Stimulated activated CD8-positive, alpha-beta memory T cell treated with anti-CD3 and anti-CD28 coated beads, Interleukin-15, amount 100 ng/mL, for 48 hours (primary cell): ENCODE measurements at places on chromosomes 3 and 15.

DNA sequence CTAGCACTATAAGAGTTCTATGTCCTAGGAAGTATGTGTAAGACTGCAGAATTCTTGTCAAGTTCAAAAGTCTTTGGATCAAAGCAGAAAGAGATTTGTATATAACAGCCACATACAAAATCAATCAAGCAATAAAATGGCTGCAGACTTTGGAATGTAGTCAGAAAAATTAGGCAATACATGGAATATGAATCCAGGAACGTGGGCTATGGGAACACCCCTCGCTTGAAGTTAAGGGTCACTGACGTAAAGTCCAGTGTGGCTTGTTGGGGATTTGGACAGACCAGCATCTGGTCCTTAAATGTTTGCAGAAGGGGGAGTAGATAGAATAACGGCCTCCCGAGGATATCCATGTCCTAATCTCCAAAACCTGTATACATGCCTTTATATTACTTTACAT is 178.6 kb downstream of the ADAMTS9 start:
- no peak for DNase-seq

GRCh38 chr3:20742903-20743552 is 557.0 kb upstream of the SGO1 start:
- DNase-seq = no peak

- no peak for DNase-seq
These were observed 166.7 kb downstream of the FRMD5 start for GRCh38 chr15:44028349-44028748.

DNA sequence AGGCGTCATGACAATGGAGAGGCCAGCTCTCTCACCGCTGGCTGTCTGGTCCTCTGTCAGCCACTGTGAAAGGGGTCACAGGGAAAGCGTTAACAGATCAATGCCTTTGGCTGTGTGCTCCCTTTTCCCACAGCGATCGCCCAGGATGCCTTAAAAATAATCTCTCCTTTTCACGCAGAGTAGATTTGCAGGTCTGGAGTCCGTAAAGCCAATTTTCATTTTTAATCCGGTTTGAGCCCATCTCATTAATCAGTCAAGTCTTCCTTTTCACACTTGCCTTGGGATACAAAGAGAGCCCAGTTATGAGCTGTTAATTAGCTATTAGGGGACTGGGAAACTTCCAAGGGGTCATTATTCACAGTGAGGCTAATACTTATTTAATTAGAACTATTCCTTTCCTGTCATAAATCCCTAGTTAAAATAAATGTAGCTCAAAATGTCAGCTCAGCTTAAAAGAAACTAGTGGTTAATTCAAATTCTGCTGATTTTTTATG is 104.3 kb upstream of the RASGRP1 start:
- no peak for DNase-seq

- DNase-seq = no peak
These were observed 3.9 kb upstream of the ATP2B2 start for GRCh38 chr3:10509325-10509724.

DNA sequence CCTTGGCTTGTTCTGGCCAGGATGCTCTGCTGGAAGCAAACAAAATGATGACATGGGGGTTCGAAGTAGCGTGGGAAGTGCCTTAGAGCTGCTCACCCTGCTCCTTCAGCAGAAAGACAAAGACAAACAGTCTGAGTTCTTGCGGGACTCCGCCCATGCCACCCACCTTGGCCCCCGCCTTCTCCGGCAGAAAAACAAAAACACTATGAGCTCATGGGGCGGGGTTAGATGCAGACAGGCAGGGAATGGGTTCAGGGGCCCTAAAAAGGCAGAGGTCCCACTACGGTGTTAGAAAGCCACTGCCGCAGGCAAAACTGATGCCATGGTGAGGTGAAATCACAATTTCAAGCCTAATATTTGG is 9.7 kb upstream of the NCKIPSD start:
- DNase-seq = no peak

GRCh38 chr15:25251700-25252390 is 187.0 kb downstream of the UBE3A start:
- DNase-seq = no peak

DNA sequence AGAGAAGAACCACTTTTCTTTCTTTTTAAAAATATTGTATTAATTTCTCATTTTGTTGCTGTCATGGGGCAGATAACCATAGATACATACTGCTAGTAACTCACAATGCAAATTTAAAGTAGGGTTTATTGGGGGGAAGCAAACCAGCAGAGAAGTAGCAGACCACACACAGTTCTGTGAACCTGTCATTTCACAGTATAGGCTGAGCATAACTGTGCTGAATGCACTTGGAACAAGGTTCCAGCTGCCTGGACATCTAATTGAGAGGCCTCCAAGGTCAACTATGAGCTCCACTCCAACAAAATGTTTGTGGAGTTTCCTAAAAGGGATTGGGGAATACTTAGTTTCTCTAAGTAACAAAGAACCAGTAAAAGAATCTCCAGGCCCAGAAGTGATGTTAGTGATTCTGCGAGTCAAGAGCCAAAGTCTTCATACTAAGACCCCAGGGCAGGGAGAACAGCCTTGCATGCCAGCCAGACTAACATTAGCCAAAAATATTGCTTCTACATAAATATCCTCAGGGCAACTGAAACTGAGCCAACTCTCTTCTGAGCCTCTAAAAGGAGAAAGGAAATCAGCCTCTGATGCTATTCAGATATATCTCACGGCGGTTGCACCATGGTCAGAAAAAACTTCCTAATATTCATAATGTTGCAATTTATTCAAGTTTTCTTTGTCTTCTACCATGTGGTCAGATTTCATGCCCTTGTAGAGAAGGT is 856.4 kb upstream of the ALCAM start:
- DNase-seq = no peak

GRCh38 chr3:102206511-102207031 is 228.2 kb upstream of the ZPLD1 start:
- no peak for DNase-seq

DNA sequence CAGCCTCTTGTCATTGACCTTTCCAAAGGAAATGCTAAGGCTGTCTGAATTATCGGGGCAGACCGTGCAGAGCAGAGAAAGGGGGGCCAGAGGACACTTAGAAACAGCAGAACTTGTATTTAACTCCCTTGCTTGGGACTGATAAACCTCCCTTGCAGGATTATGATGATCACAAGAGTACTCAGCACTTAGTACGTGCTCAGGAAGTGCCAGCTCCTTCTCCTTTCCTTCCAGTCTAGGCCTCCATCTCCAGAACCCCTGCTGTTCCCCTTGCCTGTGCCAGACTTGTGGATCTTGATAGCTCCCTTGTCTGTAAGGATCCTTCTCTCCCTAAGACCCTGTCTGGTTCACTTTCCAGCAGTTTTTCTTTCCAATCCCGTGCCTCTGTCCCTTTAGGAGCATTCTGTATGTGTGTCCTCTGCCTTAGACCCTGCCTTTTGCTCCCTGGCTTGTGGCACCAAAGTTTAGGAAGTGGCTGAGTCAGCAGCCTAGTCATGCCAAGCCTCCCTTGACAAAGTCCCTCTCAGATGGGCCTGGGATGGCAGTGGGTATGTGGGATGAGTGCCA is 747 bp downstream of the SORD start:
- no peak for DNase-seq
